NCI-H524 (cell line): ENCODE measurements at places on chromosomes 1 and 21.

DNA sequence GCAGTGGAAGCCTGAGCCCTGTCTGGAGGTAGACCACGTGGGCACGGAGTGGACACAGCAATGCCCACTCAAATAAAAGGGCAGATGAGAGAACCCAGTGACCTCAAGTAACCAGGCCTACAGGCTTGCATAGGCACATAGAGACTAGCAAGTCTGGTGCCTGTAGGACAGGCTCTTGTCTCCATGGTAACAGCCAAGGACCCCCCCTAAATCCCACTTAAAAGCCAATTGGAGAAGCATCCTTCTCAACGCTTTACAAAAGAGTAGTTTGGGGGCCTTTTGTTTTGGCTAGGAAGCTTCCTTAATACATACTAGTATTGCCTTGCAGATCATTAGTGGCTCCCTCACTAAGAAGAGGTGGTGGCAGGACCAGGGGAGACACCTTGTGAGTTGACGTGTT, 63.9 kb downstream of the VWA5B1 start:
- DNase-seq: no peak

- no peak for DNase-seq
Measured at GRCh38 chr1:89672489-89673183, 39.7 kb downstream of the LRRC8C start.

GRCh38 chr1:94600556-94600955, 59.0 kb upstream of the F3 start:
- DNase-seq: no peak

DNA sequence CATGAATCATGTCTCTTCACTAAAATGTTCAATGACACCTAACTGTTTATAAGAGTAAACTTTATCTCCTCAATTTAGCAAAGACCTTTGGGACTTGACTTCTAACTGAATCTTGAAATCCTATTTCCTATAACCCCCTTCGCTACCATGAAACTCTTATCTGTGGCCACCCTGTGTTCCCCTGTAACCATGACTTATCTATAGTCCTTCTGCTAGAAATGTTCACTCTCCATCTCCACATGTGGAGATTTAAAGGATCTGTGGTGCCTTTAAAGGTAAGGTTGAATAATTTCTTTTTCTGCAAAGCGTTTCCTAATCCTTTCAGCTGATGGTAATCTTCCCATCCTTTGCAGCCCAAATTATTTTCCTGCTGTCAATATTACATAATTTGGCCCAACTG, 436.3 kb upstream of the RUNX1 start:
- no peak for DNase-seq

GRCh38 chr1:210246447-210246846, 13.9 kb downstream of the SERTAD4 start:
- DNase-seq: no peak

DNA sequence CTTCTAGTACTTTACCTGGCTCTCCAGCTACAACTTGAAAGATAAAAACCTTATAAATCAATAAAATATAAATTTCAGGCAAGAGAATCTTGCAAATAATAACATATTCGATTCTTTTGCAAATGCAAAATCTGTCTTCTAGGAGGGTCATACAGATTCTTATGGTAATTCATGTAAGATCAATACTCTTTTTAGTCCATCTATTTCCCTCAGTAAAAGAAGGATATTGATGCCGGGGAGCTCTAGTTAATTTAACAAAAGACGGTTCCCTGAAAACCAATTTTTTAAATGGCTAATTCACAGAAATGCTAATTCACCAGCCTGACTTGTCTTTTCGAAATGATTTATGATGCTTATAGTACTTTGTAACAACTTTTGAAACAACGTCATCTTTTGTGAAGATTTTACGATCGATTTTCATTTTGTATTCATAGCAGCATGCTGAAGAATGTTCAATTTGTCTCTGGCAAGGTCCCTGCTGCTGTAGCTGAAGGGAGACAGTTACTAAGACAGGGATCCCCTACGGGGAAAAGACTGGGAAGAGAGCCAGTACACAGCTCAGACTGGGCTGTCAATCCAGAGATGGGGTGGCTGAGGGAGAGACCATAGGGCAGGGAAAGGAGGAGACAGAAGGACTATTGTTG, 90.6 kb upstream of the SPAG17 start:
- no peak for DNase-seq

- DNase-seq: no peak
Measured at GRCh38 chr1:7941437-7941793, 776 bp upstream of the TNFRSF9 start.

- no peak for DNase-seq
Measured at GRCh38 chr1:215458562-215458961, 108.5 kb upstream of the KCTD3 start.

- no peak for DNase-seq
Measured at GRCh38 chr1:19121192-19121591, 88.9 kb downstream of the UBR4 start.

- no peak for DNase-seq
Measured at GRCh38 chr1:1470626-1471388, 758 bp upstream of the ATAD3B start.

- no peak for DNase-seq
Measured at GRCh38 chr21:40562242-40563002, 284.5 kb downstream of the DSCAM start.

DNA sequence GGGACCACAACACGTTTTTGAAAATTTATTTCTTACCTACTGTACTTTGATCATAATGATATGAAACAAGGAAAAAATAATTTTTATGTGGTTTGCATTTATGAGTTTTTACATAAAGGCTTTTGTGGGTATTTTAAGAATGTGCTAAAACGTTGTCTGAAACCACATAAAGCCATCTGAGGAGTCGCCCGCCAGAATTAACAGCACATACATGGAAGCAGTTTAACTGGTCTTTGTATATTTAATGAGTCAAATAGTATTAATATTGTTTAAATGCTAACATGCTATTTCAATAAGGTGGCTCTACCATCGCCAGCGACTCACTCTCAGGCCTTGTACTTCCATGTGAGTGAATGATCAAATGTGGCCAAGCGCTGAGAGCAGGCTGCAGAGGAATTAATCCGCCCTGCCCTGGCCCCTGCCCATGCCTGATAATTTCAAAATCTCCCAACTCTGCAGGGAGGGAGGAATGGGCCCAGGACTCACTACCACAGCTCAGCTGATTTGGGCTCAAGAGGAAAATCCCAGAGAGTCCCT, 49.6 kb downstream of the SLC66A1 start:
- DNase-seq: no peak

- DNase-seq: no peak
Measured at GRCh38 chr1:96482616-96483015, 239.0 kb upstream of the PTBP2 start.

- DNase-seq: no peak
Measured at GRCh38 chr1:230125640-230126528, 58.8 kb downstream of the GALNT2 start.

DNA sequence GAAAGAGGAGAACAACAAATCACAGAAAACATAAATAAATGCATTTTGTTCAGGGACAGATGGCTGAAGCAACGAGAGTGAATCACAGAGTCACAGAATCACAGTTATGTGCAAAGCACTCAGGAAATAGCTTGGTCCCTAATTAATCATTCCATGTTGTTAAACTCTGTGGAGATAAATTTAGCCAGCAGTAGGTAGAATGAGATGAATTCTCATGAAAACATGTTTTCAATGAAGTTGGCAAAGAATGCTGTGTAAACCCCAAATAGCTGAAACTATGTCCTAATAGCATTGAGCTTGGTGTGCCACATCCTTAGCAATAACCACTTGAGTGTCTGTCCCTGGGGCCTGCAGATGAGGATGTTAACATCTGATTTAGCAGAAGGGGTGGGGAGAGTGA, 20.4 kb downstream of the LEPR start:
- no peak for DNase-seq

DNA sequence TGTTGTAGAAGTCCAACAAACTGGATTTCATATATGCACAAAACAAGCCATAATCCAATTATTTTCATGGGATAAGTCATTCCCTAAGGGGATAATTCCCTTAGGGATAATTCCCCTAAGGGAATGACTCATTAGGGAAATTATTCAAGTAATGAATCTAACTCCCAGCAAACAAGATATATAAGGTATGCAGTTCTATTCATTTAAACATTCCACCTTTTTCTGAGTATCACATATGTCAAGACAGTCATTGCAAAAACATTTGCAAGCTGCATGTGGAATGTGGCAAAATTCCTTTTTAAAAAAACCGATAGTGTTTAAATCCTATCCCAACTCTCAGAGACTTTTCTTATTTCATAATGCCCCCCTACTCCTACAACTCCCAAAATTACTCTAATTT, 131.2 kb downstream of the AKT3 start:
- no peak for DNase-seq

- DNase-seq: no peak
Measured at GRCh38 chr1:168725831-168726230, 3.2 kb downstream of the DPT start.

- DNase-seq: no peak
Measured at GRCh38 chr1:109914587-109915240, 4.1 kb downstream of the CSF1 start.

- DNase-seq: no peak
Measured at GRCh38 chr1:101483982-101484688, 247.3 kb downstream of the S1PR1 start.

DNA sequence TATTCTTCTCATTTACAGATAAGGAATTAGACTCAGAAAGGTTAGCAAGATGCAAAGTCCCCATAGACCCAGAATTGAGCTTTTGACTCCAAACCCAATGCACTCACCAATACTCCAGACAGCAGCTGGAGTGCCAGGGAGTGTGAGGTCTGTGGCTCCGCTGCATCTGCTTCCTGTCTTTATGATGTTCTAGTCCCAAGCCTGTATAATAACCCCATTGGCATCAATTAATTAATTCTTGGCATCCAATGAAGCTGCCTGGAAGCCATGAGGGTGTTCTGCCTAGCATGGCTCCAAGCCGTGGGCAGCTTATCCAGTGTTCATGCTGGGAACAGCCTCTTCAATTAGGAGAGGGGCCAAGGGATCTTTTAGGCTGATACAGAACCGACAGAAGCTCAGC, 188.7 kb downstream of the GIPC2 start:
- peak; percentile 3 for DNase-seq

DNA sequence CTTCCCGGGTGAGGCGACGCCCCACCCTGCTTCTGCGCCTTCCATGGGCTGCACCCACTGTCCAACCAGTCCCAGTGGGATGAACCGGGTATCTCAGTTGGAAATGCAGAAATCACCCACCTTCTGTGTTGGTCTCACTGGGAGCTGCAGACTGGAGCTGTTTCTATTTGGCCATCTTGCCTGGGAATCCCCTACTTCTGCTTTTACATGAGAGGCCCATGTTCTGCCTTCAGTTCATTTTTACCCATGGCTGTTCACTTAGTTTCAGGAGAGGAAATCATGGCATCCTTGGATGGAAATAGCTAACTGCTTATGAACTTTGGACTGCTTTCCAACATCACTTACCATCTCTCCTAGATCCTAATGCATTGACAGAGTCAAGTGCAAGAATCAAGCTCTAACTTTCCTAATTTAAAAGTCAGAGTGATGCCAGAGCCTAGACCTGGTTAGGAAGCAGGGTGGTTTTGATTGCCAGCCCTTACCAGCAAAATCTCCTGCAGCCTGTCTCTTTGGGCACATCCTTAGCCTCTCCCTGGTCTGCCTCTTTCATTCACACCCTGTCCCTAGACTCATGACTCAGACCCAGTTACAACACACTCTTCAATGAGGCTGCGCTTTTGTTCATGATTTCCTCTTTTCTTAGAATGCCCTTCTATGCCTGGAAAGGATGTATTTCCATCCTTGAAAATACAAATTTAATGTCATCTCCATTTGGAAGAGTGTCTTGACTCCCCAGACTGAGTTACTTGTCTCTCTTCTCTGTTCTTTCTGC, 137.2 kb downstream of the KCTD3 start:
- DNase-seq: no peak

GRCh38 chr1:182259229-182259872, 132.2 kb downstream of the GLUL start:
- no peak for DNase-seq

GRCh38 chr1:165006831-165007230, 349.7 kb downstream of the LMX1A start:
- DNase-seq: no peak

DNA sequence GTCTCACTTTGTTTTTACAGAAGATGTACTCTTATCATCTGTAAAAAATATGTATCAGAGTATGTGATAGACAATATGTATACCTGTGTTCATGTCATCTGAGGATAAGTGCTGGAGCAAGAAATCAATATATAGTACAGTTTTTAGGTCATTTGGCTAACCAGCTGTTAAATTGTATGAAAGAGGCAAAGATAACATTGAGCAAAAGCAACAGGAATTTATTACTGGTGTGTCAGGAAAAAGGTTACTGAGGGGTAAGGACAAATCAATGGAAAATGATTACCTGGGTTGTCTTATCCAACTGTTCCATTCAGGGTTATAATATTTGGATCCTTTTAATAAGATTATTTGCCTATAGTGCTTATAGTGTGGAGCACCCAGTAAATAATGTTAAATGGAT, 4.9 kb downstream of the HIPK1 start:
- DNase-seq: no peak

GRCh38 chr1:248847956-248848561, 10.0 kb downstream of the ZNF672 start:
- no peak for DNase-seq

DNA sequence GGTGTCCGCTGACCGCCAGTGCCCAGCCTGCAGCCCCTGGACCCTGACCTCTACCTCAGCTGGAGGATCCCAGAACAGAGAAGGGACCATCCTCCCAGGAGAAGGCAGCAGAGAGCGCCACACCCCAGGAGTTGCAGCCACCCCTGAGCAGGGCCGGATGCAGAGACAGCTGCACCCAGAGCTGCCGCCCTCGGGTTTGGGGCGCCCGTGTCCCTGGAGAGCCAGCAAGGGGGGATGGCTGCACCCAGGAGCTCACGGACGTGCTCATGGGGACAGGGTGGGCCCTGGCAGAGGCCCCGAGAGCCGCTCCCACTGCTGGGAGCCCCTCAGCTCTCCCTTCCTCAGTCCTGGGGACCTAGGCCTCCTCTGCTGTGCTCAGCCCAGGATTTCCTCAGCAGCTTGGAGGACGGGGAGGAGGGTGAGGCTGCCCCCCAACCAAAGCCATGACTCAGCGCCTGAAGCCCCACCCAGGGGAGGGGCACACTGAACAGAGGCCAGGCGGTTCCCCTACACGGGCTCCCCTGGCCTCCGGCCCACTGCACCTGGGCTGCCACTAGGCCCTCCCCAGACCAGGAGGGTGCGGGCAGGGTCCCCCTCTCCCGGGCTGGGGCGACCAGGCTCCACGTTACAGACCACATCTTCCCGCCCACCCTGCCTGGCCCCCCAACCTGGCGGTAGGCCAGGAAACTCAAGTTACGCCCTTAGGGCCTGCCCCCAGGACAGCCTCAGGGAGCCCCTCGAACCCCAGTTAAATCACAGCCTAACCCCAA, 2.2 kb downstream of the ACAP3 start:
- DNase-seq: peak; percentile 54

- no peak for DNase-seq
Measured at GRCh38 chr1:161305867-161306519, 3.8 kb downstream of the MPZ start.

GRCh38 chr1:9466780-9467758, 72.2 kb upstream of the SLC25A33 start:
- no peak for DNase-seq

DNA sequence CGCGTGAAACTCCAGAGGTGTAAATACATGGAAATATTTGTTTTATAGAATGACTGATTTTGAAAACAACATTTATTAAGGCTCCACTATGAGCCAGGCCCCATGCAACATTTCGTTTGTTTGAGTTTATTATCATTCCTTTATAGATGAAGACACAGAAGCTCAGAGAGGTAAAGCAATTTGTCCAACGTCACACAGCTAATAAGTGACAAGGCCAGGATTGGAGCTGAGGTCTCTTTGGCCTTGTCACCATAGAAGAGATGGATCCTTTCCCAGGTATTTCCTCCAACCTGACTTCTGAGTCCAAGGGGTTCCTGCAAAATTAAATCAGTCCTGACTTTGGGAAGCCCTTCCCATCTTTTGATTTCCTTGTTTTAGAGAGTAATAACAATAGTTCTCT, 98.0 kb downstream of the SYF2 start:
- no peak for DNase-seq
